EL (cell line): ENCODE measurements at places on chromosomes 6 and 20.

DNA sequence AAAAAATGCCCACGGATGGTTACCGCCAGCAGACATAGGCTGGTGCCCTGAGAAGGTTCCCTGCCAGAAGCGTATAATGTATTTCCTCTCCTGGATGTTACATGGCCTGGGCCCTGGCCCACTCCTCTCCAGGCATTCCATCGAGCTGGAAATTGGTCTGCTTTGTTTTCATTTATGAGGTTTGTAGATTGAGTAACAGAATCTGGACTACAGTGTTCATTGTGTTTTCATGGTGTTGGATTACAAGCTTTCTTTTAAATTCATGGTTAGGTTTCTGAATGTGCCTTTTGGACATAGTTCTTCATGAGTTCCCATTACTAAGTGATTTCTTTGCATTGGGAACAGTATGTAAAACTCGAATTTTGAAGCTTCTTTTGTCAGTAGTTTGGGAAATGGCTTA is 6.4 kb downstream of the TIAM2 start:
- DNase-seq, result no peak

- DNase-seq, result no peak
These were observed 564.3 kb upstream of the NRSN1 start for GRCh38 chr6:23561732-23562131.

- DNase-seq, result peak; percentile 75
These were observed 117.1 kb upstream of the ASF1A start for GRCh38 chr6:118776607-118777549.

- peak; percentile 64 for DNase-seq
These were observed 18.6 kb downstream of the HFE start for GRCh38 chr6:26105842-26106241.

DNA sequence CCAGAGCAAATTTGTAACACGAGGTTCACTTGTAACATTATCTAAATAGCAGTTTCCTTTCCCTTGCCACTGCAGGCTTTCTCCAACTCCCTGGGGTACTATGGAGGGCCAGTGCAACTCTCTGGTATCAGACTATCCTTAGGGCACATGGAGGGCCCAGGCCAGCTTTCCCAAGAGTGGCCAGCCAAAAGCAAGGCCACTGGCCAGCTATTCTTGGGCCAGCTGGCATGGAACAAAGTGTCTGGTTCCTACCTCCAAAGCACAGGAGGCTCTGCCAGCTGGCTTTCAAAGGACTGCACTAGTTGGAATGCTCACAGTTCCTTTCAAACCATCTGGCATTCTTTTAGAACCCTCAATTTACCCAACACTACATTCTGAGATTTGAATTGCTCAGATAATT is 8.7 kb downstream of the RNF24 start:
- no peak for DNase-seq

DNA sequence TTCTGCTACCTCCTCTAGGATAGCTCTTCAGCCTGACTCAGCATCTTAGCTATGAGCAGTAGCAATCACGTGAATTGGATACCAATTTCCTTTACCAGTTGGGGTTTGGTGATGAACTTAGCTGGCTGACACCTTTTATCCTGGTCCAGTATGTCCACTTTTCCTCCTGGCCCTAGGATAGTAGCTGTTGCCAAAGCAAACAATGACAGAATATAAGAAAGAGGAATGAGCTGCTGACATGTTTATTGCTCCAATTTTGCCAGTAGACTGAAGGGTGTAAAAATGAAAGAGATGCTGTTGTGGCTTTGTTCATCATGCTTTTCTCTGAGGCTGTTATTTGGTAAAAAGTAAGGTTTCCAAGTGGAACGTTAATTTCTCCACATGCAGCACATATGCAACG is 168.3 kb upstream of the JAG1 start:
- DNase-seq, result peak; percentile 24

- no peak for DNase-seq
These were observed 117.5 kb downstream of the RIN2 start for GRCh38 chr20:19875376-19876221.

DNA sequence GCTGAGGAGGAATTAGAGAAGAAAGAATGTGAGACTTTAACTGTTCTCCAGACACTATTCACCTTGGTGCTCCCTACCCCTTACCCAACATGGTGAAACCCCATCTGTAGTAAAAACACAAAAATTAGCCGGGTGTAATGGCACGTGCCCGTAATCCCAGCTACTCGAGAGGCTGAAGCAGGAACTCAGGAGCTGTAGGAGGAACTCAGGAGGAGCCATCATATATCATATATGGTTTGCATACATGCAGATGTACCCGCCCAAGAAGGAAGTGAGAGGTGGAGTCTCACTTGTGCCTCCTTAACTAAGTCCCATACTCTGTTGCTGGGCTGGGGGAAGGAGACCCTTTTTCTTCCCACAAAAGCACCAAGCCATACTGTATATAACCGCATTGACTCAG is 35.5 kb upstream of the ME1 start:
- no peak for DNase-seq

DNA sequence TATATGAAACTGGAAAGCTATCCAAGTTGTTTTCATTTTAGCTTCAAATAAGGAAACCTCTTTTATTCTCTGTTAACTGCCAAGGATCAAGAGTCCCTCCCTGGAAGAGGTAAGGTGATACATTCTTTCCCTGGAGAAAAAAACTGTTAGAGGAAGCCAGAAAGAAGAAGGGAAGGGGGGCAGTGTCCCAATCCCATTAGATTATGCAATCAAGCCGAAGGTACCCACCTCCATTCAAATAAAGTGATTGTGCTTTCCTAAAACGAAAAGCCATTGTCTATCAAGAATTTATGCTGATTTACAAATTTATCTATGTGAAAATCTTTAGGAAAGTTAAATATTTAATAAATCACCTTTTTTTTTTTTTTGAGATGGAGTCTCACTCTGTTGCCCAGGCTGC is 9.5 kb upstream of the UQCC1 start:
- DNase-seq, result no peak

GRCh38 chr20:62896526-62896925 is 29.8 kb downstream of the DIDO1 start:
- no peak for DNase-seq

- DNase-seq, result no peak
These were observed 21.6 kb downstream of the TOX2 start for GRCh38 chr20:43936104-43936770.

DNA sequence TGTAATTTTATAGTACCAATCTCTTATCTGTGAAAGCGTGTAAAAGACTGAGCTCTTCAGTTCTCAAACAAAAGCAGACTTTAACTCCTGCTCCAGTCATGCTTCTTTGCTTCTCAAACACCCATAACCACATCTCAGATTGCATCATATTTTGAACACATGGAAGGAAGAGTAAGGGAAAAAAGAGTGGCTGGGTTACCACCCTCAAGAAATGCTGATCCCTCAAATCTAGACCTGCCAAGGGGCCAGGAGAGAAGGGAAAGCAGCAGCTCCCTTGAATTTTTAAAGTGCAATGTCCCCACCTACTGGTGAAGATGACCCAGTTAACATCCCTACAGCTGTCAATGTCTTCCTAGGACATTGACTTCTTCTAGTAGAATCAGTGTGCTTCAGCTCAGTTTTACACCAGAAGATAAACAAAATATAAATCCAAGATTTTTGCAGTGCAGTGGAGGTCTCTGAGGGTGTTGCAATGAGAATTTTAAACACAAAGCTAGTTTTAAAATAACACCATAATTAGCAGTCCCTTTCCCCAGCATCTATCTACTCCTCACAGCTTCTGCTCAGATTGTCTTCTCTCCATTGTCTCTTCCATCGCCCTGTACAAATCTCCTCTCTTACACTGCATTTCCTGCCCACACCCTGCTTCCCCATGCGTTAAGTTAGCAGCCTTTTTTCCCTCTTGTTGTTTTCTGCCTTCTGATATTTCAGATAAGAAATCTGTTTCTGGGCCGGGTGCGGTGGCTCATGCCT is 22.6 kb upstream of the HLA-DQB2 start:
- DNase-seq, result peak; percentile 59

DNA sequence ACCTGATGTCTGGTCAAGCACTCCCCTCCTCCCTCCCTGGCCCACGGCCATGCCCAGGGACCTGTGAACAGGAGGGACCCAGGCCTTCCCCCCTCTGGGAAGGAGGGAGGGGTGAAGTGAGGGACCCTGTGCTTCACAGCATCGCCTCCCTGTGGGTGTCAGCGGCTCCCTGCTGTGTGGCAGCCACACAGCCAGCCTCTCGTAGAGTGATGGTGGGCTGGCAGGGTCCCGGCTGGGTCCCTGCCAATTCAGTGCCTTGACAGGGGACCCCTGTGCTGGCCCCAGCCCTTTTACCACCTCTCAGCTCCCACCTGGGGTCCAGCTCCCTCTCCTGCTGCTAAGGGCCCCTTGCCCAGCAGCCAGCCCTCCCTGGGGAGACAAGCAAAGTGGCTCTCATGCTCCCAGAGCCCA is 31.3 kb upstream of the GRM4 start:
- DNase-seq, result no peak

- DNase-seq, result no peak
These were observed 37.5 kb upstream of the KLHL31 start for GRCh38 chr6:53703047-53703446.

GRCh38 chr6:79604583-79605037 is 26.5 kb upstream of the SH3BGRL2 start:
- peak; percentile 69 for DNase-seq

- no peak for DNase-seq
These were observed 19.8 kb upstream of the LMBRD1 start for GRCh38 chr6:69816569-69816968.

GRCh38 chr20:12252793-12253192 is 335.1 kb downstream of the BTBD3 start:
- DNase-seq, result no peak

DNA sequence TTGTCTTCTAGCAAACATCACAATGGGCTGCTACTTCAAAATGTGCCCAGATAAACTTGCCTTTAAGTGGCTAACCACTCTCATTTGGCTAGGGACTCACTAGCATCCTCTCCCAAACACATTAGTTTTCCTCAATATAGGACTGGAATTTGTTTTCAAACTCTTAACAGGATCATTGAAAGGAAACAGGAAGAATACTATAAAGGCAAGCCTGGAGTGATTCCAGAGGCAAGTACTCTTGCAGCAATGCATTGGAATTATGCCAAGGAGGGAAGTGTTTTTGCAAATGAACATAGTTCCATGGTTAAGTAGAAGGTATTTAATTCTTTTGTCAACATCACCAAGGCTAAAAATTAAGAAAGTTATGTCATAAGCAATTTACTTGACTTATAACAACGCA is 12.2 kb downstream of the EPHA7 start:
- DNase-seq, result no peak

GRCh38 chr20:46118481-46119020 is 437 bp downstream of the CD40 start:
- DNase-seq, result peak; percentile 55

- no peak for DNase-seq
These were observed 21.5 kb upstream of the BPIFB1 start for GRCh38 chr20:33261465-33261864.

GRCh38 chr20:50094522-50094921 is 18.4 kb downstream of the UBE2V1 start:
- no peak for DNase-seq

- peak; percentile 82 for DNase-seq
These were observed 14.3 kb downstream of the B4GALT5 start for GRCh38 chr20:49699200-49699992.

- DNase-seq, result peak; percentile 87
These were observed 61.2 kb upstream of the SUPT3H start for GRCh38 chr6:45438849-45439406.

GRCh38 chr6:141484711-141485110 is 648.0 kb upstream of the GJE1 start:
- peak; percentile 21 for DNase-seq

GRCh38 chr20:64051561-64052325 is 2.3 kb upstream of the SOX18 start:
- no peak for DNase-seq

DNA sequence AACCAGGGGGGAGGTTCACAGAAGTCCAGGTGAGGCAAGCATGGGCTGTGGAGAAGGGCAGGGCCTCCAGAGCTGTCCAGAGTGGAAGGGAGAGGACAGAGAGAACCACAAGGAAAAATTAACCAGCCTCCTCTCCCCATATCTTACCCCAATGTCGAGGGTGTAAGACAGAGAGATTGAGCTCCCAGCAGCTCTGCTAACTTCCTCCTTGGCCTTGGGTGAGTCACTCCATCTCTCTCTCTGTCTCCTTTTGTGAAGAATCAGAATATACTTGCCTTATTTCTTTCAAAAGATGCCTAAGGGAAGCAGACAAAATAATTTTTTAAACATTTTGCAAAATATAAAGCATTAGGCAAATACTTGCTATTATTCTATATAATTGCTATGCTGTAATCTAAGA is 58.3 kb upstream of the IYD start:
- DNase-seq, result no peak

- DNase-seq, result no peak
These were observed 27.7 kb upstream of the PTPN1 start for GRCh38 chr20:50482396-50482981.

DNA sequence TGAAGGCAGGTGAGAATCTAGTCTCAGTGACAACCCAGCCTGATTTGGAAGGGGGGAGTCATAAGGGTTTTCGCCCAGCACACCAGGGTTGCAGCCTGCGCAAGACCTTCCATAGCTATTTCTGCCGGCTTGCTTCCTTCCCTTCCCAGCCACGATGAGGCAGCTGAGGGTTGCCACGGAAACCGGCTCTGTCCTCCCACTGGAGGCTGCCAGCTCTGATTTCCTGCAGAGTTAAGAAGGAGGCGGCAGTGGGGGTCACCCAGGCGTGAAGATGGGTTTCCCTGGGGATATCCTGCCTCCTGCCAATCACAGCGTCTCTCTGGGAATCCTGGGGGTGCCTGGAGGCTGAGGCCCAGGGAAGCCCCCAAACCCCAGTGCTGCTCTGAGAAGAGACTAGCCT is 23.1 kb upstream of the KCNB1 start:
- peak; percentile 41 for DNase-seq
